Liver (tissue), 10 donors: ENCODE measurements at places on chromosomes 1 and 21. TPM values are rescaled to one million over a fixed set of nuclear protein-coding genes. Genes with fewer than 3 reads are reported as not detected.

Gene NGF
- 1.5 TPM for polyA plus RNA-seq

Gene OR6N1
- polyA plus RNA-seq: not detected

Gene CYYR1
- polyA plus RNA-seq: 3.4 TPM

Gene C1orf115
- polyA plus RNA-seq: 37.3 TPM

Gene DISC1
- 0.68 TPM for polyA plus RNA-seq

Gene AMY1A
- polyA plus RNA-seq: not detected

Gene SPRR1B
- not detected for polyA plus RNA-seq

Gene SPRR1A
- polyA plus RNA-seq: not detected

Gene SHISAL2A
- polyA plus RNA-seq: 0.22 TPM

Gene VASH2
- 0.01 TPM for polyA plus RNA-seq

Gene AMY2A
- not detected for polyA plus RNA-seq

Gene KRTAP19-8
- polyA plus RNA-seq: not detected

Gene WNT3A
- not detected for polyA plus RNA-seq

Gene C1orf87
- polyA plus RNA-seq: not detected

Gene RUNX1
- 0.98 TPM for polyA plus RNA-seq

Gene DCDC2B
- not detected for polyA plus RNA-seq

Gene OR2M3
- not detected for polyA plus RNA-seq

Gene KIF17
- polyA plus RNA-seq: 1.0 TPM

Gene SMIM11
- polyA plus RNA-seq: 5.1 TPM

Gene CFAP141
- polyA plus RNA-seq: not detected

Gene ASTN1
- polyA plus RNA-seq: 0.10 TPM

Gene VSIG8
- polyA plus RNA-seq: not detected

Gene PROX1
- 18.3 TPM for polyA plus RNA-seq

Gene CCDC27
- polyA plus RNA-seq: not detected

Gene CLCA4
- not detected for polyA plus RNA-seq

Gene CRYBG2
- polyA plus RNA-seq: 0.12 TPM

Gene SAMD11
- 0.51 TPM for polyA plus RNA-seq

Gene PGLYRP3
- not detected for polyA plus RNA-seq

Gene HSF2BP
- 0.16 TPM for polyA plus RNA-seq

Gene EFCAB7
- 0.70 TPM for polyA plus RNA-seq

Gene TMEM9
- polyA plus RNA-seq: 53.0 TPM

Gene RPS6KC1
- 4.9 TPM for polyA plus RNA-seq
